ENCODE measurements at places on chromosomes 6 and 20.

DNA sequence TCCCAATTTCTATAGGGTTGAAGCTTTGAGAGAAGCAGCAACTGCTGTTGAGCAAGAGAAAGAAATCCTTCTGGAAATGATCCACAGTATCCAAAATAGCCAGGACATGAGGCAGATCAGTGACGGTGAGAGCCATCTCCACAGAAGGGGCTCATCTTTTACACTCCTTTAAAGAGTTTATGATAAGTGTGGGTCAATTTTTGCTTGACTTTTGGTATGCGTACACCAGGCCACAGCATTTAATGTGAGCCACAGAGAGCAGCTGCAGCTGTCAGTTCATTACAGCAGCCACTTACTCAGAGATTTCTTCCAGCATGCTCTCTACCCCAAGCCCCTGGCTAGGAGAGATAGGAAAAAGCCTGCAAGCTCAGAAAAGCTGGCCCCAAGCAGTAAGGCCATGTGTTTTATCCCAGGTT lies 9.9 kb downstream of the BAG2 start:
- DNase-seq, result no peak

DNA sequence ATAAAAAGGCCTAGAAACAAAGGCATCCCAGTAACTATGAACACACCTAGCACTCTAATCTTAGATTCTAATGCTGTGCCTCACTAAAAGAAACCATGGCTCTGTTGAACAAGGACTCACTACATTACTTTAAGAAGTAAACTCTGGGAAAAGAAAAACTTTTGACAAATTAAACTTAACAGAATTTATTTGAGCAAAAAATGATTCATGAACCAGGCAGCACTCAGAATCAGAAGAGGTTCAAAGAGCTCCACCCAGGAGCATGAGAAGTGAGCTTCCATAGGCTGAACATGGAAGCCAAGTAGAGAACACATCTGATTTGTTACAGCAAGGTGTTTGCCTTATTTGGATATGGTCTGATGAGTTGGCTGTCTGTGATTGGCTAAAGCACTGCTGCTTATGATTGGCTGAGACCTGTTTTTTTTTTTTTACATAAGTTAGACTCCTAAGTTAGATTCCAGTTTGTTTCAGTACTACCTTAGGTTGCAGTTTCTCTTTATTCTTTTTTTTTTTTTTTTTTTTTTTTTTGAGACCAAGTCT lies 343.6 kb upstream of the SASH1 start:
- no peak for DNase-seq

GRCh38 chr20:8709627-8710026 lies 359.3 kb upstream of the PLCB4 start:
- DNase-seq, result no peak

DNA sequence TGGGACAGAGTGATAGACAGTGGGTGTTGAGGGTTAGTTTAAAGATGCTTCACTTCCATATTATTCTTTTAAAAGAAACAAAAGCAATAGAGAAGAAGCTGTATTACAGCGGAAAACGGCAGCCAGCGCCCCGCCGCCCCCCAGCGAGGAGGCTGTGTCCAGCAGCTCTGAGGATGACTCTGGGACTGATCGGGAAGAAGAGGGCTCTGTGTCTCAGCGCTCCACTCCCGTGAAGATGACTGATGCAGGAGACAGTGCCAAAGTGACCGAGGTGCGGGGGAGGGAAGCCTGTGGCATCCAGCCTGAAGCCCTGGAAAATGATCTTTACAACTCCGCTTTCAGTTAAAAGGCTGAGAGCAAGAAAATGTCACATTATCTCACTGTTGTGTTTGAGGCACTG lies 100.2 kb downstream of the FIG4 start:
- DNase-seq, result no peak

DNA sequence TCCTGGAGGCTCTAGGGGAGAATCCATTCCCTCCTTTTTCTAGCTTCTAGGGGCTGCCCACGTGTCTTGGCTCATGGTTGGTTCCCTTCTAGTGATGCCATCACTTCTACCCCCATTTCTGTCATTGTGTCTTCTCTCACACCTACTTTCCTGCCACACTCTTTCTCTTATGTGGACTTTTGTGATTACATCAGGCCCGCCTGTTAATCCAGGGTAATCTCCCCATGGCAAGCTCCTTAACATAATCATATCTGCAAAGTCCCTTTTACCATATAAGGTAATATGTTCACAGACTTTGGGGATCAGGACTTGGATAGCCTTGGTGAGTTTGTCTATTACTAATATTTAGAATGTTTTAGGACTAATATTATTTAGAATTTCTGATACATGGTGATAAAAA lies 111.9 kb downstream of the DNAH8 start:
- no peak for DNase-seq

GRCh38 chr6:113539623-113540022 lies 317.5 kb upstream of the MARCKS start:
- DNase-seq, result no peak

Measured in AG04449 (cell line).